ENCODE measurements at places on chromosomes 3 and 15. TPM values are rescaled to one million over a fixed set of nuclear protein-coding genes. Genes with fewer than 3 reads are reported as not detected.

KBTBD13 gene
- not detected for total RNA-seq

AMIGO3 gene
- 0.92 TPM for total RNA-seq

THSD4 gene
- total RNA-seq, result 4.6 TPM

NMD3 gene
- total RNA-seq, result 77.0 TPM

GOLGA8A gene
- 40.8 TPM for total RNA-seq

GCSAM gene
- total RNA-seq, result not detected

CSPG4 gene
- total RNA-seq, result 11.5 TPM

CHRD gene
- 6.0 TPM for total RNA-seq

FBLN2 gene
- total RNA-seq, result 6.0 TPM

SLC27A2 gene
- total RNA-seq, result 6.2 TPM

SCG5 gene
- 157 TPM for total RNA-seq

NMNAT3 gene
- total RNA-seq, result 6.9 TPM

SLC41A3 gene
- total RNA-seq, result 63.2 TPM

TMPRSS7 gene
- 0.46 TPM for total RNA-seq

ARID3B gene
- 5.1 TPM for total RNA-seq

ADAMTS17 gene
- total RNA-seq, result 6.0 TPM

AGBL1 gene
- total RNA-seq, result 3.0 TPM

CYP11A1 gene
- total RNA-seq, result 0.23 TPM

PTX3 gene
- 5.5 TPM for total RNA-seq

ALDH1A2 gene
- total RNA-seq, result 7.4 TPM

B3GALNT1 gene
- 225 TPM for total RNA-seq

CISH gene
- total RNA-seq, result 0.46 TPM

PPP1R14D gene
- total RNA-seq, result not detected

ATP8B4 gene
- 11.1 TPM for total RNA-seq

PLCH1 gene
- total RNA-seq, result 30.9 TPM

GOLGA6D gene
- not detected for total RNA-seq

MESP1 gene
- total RNA-seq, result 2.5 TPM

CCR9 gene
- not detected for total RNA-seq

PRSS50 gene
- total RNA-seq, result not detected

PLAAT1 gene
- 13.6 TPM for total RNA-seq

MUC4 gene
- 0.46 TPM for total RNA-seq

FMN1 gene
- total RNA-seq, result 2.1 TPM

RFTN1 gene
- 27.0 TPM for total RNA-seq

ANKUB1 gene
- 4.2 TPM for total RNA-seq

ACKR4 gene
- not detected for total RNA-seq

IL17RB gene
- 9.0 TPM for total RNA-seq

ILDR1 gene
- total RNA-seq, result not detected

STARD9 gene
- 7.2 TPM for total RNA-seq

KCNMB3 gene
- 3.2 TPM for total RNA-seq

GP5 gene
- total RNA-seq, result under 0.01 TPM

HTD2 gene
- total RNA-seq, result 7.8 TPM

TM4SF1 gene
- total RNA-seq, result 17.3 TPM

CFAP100 gene
- 6.5 TPM for total RNA-seq

CCDC33 gene
- total RNA-seq, result 1.6 TPM

CIB1 gene
- 6.0 TPM for total RNA-seq

CEP152 gene
- 3.5 TPM for total RNA-seq

EPHB3 gene
- total RNA-seq, result 20.5 TPM

EAF2 gene
- total RNA-seq, result 11.3 TPM

All from diencephalon (tissue), 1 donor.